ENCODE measurements at places on chromosomes 5 and 9.

- DNase-seq: no peak
These were observed 166.4 kb downstream of the KDM4C start for GRCh38 chr9:6924149-6924548.

- no peak for DNase-seq
These were observed 257.4 kb downstream of the TRIM36 start for GRCh38 chr5:114912189-114912920.

- DNase-seq: no peak
These were observed 460.3 kb upstream of the TYRP1 start for GRCh38 chr9:12232836-12233235.

DNA sequence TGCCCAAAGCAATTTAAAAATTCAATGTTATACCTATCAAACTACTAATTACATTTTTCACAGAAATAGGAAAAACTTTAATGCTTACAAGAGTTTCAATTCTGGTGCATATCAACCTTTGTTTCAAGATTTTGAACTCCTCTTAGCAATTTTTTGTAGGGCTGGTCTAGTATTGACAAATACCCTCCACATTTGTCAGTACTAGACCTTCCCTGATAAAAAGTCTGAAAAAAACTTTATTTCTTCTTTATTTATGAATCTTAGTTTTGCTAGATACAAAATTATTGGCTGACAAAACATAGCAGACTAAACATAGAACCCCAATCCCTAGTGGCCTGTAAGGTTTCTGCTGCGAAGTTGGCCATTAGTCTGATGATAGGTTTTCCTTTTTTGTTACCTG, 1804.9 kb downstream of the EFNA5 start:
- no peak for DNase-seq
